ENCODE measurements at places on chromosomes 12 and 14.

- no peak for DNase-seq
Measured at GRCh38 chr12:101174541-101174940, 35.5 kb downstream of the SLC5A8 start.

DNA sequence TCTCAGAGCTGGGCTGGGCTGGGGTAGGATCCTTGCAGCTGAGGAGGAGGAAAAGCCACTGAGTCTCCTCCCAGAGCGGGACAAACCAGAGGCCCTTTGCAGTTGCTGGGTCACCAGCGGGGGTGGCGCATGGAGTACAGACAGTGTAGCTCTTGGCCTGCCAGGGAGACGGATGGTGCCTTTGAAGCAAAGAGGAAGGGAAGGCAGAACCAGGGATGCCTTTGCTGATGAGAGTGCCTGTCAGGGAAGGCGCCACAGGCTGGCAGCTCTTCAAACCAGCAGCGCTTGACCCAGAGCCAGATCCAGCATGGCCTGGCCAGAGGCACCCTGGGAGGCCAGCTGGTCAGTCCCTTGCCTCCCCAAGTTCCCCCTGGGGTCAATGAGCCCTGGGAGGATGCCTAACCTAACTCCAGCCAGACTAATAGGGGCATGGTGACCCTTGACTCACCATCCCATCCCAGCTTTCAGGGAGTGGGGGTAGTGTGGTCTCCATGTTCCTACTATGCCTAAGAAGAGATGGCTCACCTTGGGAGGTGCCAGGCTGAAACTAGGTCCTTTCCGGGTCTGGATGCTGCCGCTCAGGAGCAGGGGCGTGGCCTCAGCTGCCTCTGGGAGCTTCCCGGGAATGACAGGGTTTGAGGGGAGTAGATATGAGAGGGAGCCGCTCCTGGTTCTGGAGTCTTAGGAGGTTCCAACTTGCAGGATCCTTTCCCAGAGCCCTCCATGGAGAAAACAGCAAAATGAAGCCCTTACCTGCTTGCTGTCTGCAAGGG, 19.8 kb downstream of the VASH1 start:
- no peak for DNase-seq

- DNase-seq, result no peak
Measured at GRCh38 chr12:2334689-2335088, 281.9 kb downstream of the CACNA1C start.

DNA sequence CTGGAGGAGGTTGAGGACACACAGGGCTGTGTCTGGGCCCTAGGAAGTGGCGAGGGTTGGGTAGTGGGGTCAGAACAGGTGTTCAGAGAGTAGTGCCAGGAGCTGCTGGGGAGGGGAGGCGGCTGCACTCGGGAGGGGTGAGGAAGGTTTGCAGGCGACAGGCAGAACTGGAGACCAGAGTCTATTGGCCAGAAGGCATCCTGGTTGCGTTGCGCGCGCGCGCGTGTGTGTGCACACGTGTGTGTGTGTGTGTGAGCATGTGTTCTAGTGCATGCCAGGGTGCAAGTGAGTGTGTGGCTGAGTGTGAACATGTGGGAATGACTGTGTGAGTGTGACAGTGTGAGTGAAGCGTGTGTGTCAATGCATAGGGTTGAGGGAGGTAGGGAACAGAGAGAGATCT, 86.4 kb downstream of the CCDC92 start:
- DNase-seq, result no peak

GRCh38 chr14:64075613-64076005, 218.6 kb downstream of the ESR2 start:
- DNase-seq, result no peak

GRCh38 chr14:73634011-73634833, 10.6 kb upstream of the DNAL1 start:
- DNase-seq, result no peak

DNA sequence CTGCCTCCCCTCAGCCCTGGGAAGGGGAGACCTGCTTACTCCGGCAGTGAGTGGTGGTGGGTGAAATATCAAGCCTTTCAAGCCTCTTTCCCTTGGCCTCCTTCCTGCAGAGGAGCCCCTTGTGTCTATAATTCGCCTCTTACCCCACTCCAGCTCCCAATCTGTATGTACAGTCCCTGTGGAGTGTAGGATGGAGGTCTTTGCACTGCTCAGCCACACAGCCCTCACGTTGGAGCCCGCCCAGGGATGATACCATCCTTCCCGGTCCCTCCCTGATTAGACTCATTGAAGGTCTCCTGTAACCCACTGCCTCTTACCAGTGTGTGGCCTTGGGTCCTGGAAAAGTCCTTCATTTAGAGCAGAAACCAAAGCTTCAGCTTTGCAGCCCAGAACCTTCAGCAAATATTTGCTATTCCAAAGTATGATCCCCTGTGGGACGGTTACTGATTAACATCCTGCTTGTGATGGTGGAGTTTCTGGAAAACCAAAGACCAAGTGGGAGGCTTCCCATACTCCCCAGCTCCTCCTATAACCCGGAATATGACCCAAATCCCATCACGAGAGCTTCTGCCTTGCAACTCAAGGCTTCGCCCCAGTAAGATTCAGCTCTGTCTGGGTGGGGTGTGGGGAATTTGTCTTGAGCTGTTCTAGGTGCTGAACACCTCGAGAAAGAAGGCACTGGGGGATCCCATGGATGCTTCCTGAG, at the start of gene SERPINA10:
SERPINA10 (minus strand) TSS at position 397 of the 706 bp plus-strand sequence. CDS start 2,675 bp downstream, outside the sequence.
- no peak for DNase-seq

DNA sequence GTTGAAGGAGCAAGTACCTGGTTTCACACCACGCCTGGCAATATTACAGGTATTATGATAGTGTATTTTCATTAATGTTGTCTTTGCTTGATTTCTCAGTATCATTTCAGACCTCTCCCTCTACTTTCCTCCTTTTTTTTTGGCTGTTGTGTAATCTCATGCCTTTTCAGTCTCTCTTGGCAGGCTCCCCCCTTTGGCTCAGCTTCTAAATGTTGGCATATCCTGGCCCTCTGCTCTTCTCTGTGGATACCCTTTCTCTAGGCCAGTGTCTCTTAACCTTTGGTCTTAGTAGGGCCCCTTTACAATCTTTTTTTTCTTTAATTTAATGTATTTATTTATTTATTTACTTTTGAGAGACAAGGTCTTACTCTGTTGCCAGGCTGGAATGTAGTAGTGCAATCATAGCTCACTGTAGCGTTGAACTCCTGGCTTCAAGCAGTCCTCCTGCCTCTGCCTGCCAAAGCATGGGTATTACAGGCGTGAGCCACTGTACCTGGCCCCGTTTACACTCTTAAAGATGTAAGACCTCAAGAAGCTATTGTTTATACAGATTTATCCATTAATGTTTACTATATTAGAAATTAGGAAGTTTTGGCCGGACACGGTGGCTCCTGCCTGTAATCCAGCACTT, 12.8 kb downstream of the MTHFD1 start:
- DNase-seq, result no peak

- no peak for DNase-seq
Measured at GRCh38 chr12:1217191-1217949, 226.3 kb downstream of the ERC1 start.

DNA sequence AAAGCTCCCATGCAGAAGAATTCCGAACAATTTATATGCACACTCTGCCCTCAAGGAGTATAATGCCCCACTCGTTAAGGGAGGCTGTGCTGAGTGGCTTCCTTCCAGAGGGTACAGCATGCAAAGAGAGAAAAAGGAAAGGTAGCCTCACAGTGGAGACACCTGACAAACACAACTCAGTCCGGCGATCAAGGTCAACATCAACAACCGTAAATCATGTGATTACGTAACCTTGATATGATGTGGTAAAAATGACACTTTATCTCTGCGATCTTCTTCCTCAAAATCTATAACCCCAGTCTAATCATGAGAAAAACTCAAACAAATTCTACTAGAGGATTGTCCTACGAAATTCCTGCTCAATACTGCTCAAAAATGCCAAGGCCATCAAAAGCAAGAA, 400.5 kb upstream of the CCDC196 start:
- no peak for DNase-seq

GRCh38 chr14:42665083-42665482, 1058.4 kb downstream of the LRFN5 start:
- no peak for DNase-seq

- DNase-seq, result no peak
Measured at GRCh38 chr12:51371295-51371953, 19.8 kb downstream of the GALNT6 start.

DNA sequence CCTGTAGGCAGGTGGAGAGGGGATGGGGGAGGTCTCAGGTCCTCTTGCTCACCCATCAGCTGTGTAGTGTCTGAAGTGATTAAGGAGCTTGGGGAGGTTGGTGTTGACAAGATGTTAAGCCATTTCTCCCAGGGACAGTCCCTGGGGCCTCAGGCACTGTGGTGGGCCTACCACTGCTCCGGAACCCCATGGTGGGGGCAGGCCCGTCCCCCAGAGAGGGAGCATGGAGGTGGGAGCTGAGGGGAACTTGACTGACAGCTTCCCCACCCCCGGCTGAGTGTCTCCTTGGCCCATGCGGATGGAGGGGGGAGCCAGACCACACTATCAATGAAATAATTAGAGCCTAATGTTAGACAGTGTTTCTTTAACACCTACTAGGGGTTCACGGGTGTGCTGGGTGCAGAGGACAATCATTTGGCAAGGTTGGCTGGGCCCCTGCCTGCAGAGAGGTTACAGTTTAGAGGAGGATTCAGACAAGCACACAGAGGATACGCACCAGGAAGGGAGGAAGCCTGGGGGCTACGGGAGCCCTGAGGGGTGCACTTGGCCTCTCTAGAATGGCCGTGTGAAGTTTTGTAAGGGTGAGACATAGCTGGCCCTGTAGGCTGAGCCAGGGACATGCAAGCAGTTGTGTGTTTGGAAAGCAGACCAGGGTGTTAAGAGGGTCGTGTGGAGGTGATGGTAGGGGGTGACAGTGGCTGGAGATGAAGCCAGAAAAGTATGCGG, 19.3 kb upstream of the KRT80 start:
- no peak for DNase-seq

DNA sequence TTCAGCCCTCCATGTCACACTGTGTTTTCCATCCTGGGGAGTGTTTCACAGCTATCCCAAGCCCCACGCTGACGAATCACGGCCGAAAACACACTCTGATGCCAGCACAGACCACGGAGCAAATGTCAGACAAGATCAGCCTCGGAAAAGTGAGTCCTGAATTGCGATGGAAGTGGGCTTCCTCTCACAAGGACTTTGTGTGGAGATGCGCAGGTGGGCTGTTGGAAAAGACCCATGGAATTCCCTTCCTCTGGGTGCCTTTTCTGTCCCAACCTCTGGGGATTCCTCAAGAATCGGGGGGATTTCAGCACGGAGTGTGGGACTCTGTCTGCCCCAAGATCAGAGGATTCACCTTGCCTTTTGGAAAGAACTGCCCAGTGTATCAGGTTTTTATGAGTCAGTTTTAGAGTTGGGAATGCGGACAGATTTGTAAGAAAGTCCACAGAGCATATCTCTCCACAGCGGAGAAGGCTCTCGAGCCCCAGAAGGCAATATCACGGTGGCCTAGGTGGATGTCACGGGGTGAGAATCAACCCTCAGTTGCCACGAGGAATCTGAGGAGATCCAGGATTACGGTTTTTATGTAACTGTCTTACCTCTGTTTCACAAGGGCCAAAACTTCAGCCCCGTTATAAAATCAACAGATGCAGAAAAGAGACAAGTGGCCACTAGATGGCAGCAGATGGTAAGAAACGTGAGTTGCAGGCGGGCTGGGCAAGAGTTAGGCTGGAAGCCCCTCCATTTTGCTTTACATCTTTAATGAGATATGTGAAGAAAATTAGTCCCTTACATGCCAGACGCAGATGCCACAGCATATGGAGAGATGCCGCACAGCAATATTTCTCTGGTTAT, 201.9 kb downstream of the DAD1 start:
- no peak for DNase-seq

GRCh38 chr14:77708749-77709148, 846 bp downstream of the SLIRP start:
- DNase-seq, result no peak

- no peak for DNase-seq
Measured at GRCh38 chr14:102772781-102773570, 4.3 kb upstream of the TRAF3 start.

- DNase-seq, result no peak
Measured at GRCh38 chr12:109098183-109098604, 797 bp downstream of the UNG start.

GRCh38 chr14:78491048-78491447, 320.9 kb downstream of the NRXN3 start:
- no peak for DNase-seq

DNA sequence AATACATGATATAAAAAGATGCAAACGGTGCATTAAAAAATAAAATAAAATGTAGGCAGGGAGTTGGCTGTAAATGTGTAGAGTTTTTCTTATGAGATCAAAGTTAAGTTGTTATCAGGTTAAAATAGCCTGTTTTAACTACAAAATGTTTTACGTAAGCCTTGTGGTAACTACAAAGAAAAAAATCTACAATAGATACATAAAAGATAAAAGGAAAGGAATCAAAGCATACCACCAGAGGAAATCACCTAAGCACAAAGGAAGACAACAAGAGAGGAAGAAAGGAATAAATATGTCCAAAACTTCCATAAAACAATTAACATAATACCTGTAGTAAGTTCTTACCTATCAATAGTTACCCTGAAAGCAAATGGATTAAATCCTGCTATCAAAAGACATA, 12.2 kb downstream of the NELL2 start:
- DNase-seq, result no peak

DNA sequence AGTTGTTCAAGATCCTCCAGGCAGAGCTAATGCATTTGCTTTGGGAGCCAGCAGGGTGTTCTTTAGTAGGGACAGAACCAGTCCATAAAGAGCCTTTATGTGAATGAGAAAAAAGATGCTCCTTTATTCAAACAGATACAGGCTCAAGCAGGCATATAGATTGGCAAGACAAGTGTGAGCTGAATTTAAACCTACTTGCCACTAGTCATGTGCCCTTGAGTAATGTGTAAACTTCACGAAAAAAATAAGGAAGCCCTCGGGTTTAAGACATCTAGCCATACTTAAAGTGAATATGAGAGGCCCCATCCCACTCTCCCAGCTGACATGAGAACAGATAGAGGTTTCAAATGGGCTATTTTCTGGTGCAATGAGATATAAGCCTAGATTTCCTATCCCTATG, 43.1 kb upstream of the STRAP start:
- DNase-seq, result no peak

- DNase-seq, result no peak
Measured at GRCh38 chr12:91637789-91638624, 455.4 kb upstream of the DCN start.

GRCh38 chr12:83010169-83010804, 323.6 kb downstream of the TMTC2 start:
- DNase-seq, result no peak

GRCh38 chr12:111693818-111694217, 8.0 kb downstream of the ACAD10 start:
- no peak for DNase-seq

GRCh38 chr14:70045310-70045709, 143.4 kb downstream of the SLC8A3 start:
- DNase-seq, result no peak

GRCh38 chr14:103825101-103825500, 22.3 kb downstream of the PPP1R13B start:
- DNase-seq, result no peak

DNA sequence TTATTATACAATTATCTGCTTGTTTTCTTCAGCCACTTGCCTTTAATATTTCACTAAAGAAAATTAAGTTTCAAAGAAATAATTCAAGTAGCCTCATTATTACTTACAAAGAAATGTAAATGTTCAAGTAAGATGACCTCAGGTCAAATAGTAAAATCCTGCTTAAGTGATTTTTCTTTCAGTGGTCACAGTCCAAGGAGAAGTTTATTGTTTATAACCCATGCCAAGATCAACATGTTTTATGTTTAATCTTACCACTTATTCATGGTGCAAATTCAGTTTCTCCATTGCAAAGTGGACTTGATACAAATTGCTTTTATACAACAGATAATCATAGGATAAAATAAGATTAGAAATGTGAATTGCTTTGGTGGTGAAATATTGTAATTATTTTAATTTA, 370.2 kb upstream of the FLRT2 start:
- no peak for DNase-seq
